ENCODE measurements at places on chromosomes 12 and 14.

DNA sequence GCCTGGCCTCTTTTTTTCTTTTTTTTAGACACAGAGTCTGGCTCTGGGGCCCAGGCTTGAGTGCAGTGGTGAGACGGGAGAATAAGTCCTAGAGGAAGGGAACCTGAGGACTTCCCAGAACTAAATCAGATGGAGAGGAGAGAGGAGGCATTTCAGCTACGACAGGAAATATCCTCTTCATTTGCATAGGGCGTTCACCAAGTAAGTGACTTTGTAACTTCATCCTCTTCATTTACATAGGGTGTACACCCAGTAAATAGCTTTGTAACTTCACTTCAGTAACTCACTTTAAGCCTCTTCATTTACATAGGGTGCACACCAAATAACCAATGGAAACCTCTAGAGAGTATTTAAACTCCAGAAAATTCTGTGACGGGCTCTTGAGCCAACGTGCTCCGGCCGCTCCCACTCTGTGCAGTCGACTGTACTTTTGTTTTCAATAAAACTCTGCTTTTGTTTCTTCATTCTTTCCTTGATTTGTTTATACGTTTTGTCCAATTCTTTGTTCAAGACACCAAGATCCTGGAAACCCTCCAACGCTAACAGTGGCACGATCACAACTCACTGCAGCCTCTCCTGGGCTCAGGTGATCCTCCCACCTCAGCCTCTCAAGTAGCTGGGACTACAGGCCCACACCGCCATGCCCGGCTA, 21.4 kb upstream of the ANKRD9 start:
- DNase-seq: no peak

GRCh38 chr12:52356031-52356761, 11.1 kb downstream of the KRT85 start:
- no peak for DNase-seq

- DNase-seq: no peak
Measured at GRCh38 chr12:43267818-43268217, 284.2 kb downstream of the ADAMTS20 start.

DNA sequence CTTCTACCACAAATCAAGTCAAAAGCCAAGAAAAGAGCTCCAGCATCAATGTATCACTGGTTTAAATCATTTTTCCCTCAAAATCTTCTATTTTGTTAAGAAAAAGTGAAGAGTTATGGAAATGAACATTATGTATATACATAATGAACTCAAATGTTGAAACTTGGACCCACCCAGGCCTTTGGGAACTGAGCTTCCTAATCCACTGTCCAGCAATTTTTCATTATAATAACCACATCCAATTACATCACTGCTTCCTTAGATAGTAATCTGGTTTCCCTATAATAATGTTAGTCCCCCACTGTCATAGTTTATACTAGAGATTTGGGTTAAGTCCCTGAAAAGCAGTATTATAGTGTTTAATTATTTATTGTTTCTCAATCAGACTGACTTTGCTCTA, 170.9 kb downstream of the PIK3C2G start:
- DNase-seq: no peak

GRCh38 chr12:103178366-103179080, 221.0 kb downstream of the ASCL1 start:
- DNase-seq: no peak

GRCh38 chr12:32457251-32458025, 58.1 kb downstream of the FGD4 start:
- no peak for DNase-seq

All from CD8-positive, alpha-beta memory T cell (primary cell).